ENCODE measurements at places on chromosomes 1 and 21. TPM values are rescaled to one million over a fixed set of nuclear protein-coding genes. Genes with fewer than 3 reads are reported as not detected.
A peak's percentile ranks its signal among the peaks of the same experiment; 100 is the strongest.

DNA sequence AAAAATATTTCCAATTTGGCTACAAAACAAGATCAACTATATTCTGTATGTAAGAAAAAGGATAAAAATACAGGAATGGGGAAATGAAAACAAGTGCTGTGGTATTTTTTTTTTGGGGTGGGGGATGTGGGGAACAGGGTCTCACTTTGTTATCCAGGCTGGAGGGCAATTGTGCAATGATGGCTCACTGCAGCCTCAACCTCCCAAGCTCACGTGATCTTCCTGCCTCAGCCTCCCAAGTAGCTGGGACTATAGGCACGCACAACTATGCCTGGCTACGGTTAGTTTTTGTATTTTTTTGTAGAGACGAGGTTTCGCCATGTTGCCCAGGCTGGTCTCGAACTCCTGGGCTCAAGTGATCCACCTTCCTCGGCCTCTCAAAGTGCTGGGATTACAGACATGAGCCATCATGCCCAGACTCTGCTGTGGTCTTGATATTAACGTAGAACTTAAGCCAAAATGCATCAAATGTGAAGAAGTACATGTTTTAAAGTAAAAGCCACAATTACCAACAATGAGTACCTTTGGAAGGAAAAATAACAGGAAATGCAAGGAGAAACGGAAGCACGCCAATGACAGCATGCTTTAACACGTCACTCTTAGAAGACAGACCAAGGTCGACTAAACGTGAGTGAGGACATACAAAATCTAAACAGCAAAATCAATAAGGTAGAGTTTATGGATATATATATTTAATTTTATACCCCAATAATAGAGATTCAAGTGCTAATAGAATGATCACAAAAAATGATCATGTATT, 8.8 kb upstream of the ABCB10 start:
- no peaks in the 10 kb centered on the region for H3K36me3 ChIP-seq
- no peak for DNase-seq
- no peaks in the 10 kb centered on the region for H3K27me3 ChIP-seq

DNA sequence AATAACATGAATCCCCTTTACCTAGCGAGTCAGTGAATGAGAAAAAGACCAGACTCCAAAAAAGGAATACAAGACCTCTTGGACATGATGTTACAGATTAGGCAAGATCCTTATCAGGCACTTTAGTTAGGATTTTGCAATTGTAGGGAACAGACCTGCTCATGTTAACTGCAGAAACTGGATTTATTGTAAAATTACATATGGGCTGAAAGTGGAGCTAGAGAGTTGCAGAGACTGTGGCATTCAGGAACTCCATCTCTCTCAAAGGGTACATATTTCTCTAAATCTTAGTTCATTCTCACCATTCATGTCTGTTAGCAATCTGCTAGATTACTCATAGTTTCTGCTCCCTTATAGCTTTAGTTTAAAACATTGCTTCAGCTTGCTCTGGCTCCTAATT, 142.2 kb downstream of the PAPPA2 start:
- H3K4me3 ChIP-seq: no peak overlapping the region
- DNase-seq: no peak
- H3K27me3 ChIP-seq: no peaks in the 10 kb centered on the region
- H3K27ac ChIP-seq: no peak overlapping the region

GRCh38 chr1:246203180-246203579, 303.9 kb downstream of the SMYD3 start:
- H3K27me3 ChIP-seq: no peaks in the 10 kb centered on the region
- no peaks in the 10 kb centered on the region for H3K36me3 ChIP-seq

GRCh38 chr1:214727274-214727673, 124.3 kb downstream of the CENPF start:
- no peak for DNase-seq
- no peaks in the 10 kb centered on the region for H3K27me3 ChIP-seq
- H3K36me3 ChIP-seq: no peaks in the 10 kb centered on the region
- H3K4me3 ChIP-seq: no peak overlapping the region
- H3K4me1 ChIP-seq: no peaks in the 10 kb centered on the region

DNA sequence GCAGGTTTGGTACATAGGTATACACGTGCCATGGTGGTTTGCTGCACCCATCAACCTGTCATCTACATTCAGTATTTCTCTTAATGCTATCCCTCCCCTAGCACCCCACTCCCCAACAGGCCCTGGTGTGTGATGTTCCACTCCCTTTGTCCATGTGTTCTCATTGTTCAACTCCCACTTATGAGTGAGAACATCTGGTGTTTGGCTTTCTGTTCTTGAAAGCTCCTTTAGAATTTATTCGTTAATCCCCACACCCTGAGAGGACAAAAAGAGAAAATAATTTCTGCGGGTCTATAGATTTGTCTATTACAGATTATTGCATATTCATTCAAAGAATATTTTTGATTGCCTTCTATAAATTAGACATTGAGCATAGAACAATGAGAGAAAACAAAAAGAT, 455.5 kb downstream of the PLPP3 start:
- H3K4me1 ChIP-seq: no peaks in the 10 kb centered on the region
- DNase-seq: no peak
- H3K4me3 ChIP-seq: no peak overlapping the region
- no peak overlapping the region for H3K27ac ChIP-seq

DNA sequence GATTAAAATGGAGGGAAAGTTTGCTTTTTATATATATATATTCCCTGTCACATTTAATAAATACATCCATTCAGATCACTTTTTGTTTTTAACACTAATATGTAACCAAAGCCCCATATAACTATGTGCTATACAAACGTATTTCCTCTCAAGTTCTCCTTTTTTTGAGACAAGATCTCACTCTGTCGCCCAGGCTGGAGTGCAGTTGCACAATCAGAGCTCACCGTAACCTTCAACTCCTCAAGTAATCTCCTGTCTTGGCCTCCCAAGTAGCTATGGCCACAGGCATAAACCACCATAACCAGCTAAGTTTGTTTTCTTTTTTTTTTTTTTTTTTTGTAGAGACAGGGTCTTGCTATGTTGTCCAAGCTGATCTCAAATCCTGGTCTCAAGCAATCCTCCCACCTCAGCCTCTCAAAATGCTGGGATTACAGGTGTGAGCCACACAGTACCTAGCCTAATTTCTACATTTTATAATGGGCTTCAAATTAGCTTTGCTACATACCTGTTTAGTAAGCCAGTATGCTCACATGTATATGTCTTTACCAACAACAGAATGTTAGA, 120.0 kb downstream of the TGFBR3 start:
- no peaks in the 10 kb centered on the region for H3K36me3 ChIP-seq
- no peaks in the 10 kb centered on the region for H3K4me1 ChIP-seq
- H3K27ac ChIP-seq: no peak overlapping the region
- H3K27me3 ChIP-seq: no peaks in the 10 kb centered on the region
- H3K4me3 ChIP-seq: no peak overlapping the region

- H3K27me3 ChIP-seq: no peaks in the 10 kb centered on the region
- no peak overlapping the region for H3K27ac ChIP-seq
- H3K4me1 ChIP-seq: no peaks in the 10 kb centered on the region
- no peak overlapping the region for H3K4me3 ChIP-seq
- no peaks in the 10 kb centered on the region for H3K36me3 ChIP-seq
Observed at GRCh38 chr1:71667216-71667615, 586.4 kb upstream of the ZRANB2 start.

DNA sequence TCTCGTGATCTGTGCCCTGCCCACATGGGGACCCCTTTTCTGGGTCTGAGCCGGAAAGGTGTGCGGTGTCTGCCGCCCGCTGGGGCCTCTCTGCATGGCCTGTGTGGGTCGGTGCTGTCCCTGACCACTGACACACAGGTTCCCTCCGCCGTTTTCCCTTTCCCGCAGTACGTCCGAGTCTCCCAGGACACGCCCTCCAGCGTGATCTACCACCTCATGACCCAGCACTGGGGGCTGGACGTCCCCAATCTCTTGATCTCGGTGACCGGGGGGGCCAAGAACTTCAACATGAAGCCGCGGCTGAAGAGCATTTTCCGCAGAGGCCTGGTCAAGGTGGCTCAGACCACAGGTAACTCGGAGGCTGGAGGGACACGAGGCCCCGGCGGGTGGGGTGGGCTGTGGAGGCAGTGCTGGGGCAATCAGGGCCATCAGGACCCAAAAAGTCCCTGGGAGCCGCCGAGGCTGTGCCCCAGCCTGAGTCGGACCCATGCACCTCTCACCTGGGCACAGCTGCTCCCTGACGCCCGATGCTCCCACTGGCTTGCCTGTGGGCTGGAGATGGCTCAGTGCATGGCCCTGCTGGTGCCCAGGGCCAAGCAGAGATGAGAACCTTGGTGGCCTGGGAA, 13.3 kb downstream of the TRPM2 start:
- DNase-seq: no peak
- no peak overlapping the region for H3K27ac ChIP-seq
- H3K4me3 ChIP-seq: no peak overlapping the region
- H3K27me3 ChIP-seq: no peaks in the 10 kb centered on the region
- no peaks in the 10 kb centered on the region for H3K4me1 ChIP-seq
- no peaks in the 10 kb centered on the region for H3K36me3 ChIP-seq

- no peaks in the 10 kb centered on the region for H3K36me3 ChIP-seq
- H3K27ac ChIP-seq: no peak overlapping the region
- H3K4me3 ChIP-seq: no peak overlapping the region
- no peaks in the 10 kb centered on the region for H3K27me3 ChIP-seq
- no peak for DNase-seq
Observed at GRCh38 chr1:92695104-92695503, 89.8 kb downstream of the EVI5 start.

DNA sequence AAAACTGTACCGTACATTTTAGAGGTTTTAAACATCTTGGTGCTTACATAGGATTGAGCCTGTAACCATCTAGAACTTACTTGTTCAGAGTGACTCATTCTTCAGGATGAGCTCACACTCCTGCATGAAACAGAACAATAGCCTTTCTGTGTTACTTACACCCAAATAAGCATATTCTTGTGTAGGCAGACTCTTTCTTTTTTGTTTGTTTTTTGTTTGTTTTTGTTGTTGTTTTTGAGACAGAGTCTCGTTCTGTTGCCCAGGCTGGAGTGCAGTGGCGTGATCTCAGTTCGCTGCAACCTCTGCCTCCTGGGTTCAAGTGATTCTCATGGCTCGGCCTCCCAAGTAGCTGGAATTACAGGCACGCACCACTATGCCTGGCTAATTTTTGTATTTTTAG, 3.8 kb upstream of the CA6 start:
- DNase-seq: no peak
- no peaks in the 10 kb centered on the region for H3K27me3 ChIP-seq
- no peak overlapping the region for H3K27ac ChIP-seq
- no peak overlapping the region for H3K4me3 ChIP-seq

DNA sequence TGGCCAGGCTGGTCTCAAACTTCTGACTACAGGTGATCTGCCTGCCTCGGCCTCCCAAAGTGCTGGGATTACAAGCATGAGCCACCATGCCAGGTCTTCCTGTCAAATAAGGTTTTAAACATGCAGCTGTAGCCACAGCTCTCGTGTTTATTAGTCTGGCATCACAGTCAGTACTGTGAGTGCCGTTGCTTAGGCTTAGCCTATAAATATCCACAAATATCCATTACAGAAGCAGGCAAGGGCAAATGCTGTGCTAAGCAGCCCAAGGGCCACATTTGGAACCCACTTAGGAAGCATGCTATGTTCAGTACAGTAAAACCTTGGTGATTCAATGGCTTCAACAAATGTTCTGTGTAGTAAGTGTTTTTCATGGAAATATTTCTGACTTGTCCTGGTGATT, 75.9 kb downstream of the KIF1B start:
- H3K36me3 ChIP-seq: no peaks in the 10 kb centered on the region
- H3K4me3 ChIP-seq: no peak overlapping the region
- no peaks in the 10 kb centered on the region for H3K4me1 ChIP-seq
- no peak overlapping the region for H3K27ac ChIP-seq

DNA sequence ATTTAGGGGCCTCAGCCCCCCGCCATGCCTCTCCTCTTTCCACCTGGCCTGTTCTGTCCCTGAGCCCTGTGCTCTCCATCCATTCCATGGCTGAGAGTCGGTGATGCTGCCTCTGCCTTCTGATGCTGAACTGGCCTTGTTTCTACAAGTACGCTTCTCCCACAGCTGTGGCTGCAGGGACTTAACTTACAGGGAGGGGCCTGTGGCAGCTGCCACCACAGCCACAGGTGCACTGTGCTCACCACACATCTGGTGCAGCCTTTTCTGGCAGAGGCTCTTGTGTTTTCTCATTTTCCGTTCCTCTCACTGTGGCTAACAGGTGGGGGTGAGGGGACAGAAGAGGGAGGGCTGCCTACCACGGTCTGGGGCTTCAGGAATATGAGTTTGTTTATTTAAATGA, 4.2 kb downstream of the FMO1 start:
- peaks cover 4% of the 10 kb centered on the region for H3K27me3 ChIP-seq
- no peaks in the 10 kb centered on the region for H3K36me3 ChIP-seq
- H3K4me3 ChIP-seq: no peak overlapping the region
- no peaks in the 10 kb centered on the region for H3K4me1 ChIP-seq
- no peak for DNase-seq

GRCh38 chr1:27868932-27869718, 3.2 kb upstream of the THEMIS2 start:
- no peaks in the 10 kb centered on the region for H3K27me3 ChIP-seq
- H3K36me3 ChIP-seq: no peaks in the 10 kb centered on the region
- peaks cover 30% of the 10 kb centered on the region for H3K4me1 ChIP-seq
- peak overlapping the region; percentile 62 for H3K4me3 ChIP-seq

The LRRC38 gene
- not detected for total RNA-seq

The BTBD8 gene
- total RNA-seq: 1.8 TPM

All from naive thymus-derived CD4-positive, alpha-beta T cell (primary cell).